NCI-H2171 (cell line): ENCODE measurements at places on chromosomes 13 and 19.

DNA sequence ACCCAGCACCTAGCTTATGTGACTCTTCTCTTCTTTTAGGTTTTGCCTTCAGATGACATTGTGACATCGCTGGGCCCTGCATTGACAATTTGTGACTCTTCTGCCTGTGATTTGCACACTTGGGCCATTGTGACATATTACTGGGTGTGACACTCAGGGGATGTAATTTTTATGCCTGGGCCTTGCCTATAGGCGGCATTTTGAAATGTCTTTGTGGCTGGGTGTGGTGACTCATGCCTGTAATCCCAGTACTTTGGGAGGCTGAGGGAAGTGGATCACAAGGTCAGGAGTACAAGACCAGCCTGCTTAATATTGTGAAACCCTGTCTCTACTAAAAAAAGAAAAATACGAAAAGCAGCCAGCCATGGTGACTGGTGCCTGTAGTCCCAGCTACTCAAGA lies 28.4 kb upstream of the ZNF681 start:
- DNase-seq = no peak

GRCh38 chr19:18432275-18433014 lies 5.5 kb downstream of the ISYNA1 start:
- no peak for DNase-seq

DNA sequence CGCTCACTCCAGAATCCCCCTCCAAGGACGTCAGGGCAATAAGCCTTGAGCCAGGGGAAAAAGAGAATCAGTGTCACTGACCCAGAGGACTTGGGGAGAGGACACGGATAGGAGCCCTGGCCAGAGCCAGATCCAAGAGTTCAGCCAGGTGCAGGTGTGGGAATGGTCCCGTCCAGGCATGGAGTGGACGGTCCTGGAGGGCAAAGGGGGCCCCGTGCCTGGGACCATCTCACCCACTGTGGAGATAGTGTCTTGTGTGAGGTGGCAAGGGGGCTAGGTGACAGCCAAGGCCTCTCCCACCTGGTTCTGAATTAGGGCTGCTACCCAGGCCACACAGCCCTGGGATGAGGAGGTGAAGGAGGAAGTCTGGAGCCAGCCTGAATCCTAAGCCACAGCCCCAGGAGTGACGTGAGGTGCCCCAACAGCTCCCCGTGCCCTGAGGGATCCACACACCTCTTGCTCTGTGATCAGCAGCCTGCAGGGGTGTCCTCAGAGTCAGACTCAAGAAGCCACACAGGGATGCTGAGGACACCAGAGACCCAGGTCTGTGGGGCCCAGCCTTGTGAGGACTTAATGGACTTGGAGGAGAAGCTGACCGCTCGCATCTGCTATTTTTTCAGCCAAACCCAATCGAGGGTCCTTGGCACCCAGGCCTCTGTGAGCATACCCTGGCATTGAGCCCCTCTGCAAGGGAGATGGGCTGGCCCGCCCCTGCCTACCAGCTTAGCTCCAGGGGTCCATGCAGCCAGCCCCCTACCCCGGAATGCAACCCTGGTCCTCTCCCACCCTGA lies 16.4 kb upstream of the ZNF14 start:
- DNase-seq = no peak

DNA sequence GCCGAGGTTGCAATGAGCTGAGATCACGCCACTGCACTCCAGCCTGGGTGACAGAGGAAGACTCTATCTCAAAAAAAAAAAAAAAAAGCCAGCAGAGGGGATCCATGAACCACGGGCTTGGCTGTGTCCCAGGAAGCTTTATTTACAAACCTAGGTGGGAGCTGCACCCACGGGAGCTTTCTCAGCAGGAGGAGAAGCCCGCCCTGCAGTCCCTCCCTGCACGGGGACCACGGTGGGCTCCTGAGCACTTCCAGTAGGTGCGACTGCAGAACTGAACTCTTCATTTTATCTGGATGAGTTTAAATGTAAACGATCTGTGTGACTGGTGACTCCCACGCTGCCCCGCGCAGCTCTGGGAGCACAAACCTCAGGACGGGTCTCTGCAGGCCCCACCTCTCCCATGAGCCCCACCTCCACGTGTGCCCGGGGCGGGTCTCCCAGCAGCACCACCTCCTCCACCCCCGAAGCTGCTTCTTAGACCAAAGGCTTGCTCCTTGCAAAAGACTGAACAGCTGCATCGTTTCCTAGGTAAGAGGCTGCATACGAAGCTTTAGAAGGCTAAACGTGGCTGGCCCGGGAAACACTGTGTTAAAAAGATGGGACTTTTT lies 66.4 kb downstream of the SPACA7 start:
- DNase-seq = no peak

DNA sequence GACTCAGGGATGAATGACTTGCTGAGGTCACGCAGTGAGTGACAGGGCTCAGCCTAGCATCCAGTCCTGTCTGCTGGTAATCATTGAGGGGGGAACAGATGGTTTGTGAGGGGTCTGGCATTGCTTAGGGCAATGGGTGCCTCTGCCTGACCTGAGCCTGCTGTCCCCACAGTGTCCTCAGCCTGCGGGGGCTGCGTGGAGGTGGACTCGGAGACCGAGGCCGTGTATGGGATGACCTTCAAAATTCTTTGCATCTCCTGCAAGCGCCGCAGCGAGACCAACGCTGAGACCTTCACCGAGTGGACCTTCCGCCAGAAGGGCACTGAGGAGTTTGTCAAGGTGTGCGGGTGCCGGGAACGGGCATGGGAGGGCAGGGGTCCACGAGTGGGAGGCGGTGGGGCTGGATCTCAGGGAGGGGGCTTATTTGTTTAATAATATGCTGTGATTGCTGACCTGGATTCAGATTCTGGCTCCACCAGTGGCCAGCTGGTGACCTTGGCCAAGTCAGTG lies 2.1 kb downstream of the SCN1B start:
- DNase-seq = no peak

- no peak for DNase-seq
Measured at GRCh38 chr13:44451126-44451525, 77.5 kb downstream of the SERP2 start.

DNA sequence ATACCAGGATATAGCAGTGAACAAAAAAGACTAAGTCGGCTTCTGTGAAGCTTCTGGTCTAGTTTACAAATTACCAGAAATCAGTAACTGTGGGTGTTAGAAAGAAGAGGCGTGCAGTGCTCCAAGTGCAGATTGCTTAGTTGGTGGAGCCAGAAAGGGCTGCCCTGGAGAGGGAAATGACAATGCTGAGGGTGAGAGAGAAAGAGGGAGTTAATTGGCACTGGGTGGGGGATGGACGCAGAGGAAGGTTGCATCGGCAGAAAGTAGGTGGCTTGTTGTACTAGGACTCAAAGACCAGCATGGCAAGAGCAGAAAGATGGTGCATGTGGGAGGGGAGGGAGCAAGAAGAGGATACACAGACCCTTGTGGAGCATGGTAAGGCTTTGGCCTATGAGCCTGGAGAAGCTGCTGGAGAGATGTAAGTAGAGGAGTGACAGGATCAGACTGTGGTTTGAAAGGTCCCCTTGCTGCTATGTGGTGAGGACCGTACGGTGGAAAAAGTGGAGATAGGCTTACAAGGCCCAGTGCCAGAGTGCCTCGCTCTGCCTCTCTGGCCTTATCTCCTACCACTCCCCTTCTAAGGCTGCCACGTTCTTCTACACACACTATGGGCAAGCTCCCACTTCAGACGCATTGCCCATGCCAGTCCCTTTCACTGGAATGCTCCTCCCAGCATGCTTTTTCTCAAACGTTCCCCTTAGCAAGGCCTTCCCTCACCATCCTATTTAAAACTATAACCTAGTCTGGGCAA lies 13.5 kb downstream of the SMG9 start:
- DNase-seq = no peak

- DNase-seq = no peak
Measured at GRCh38 chr13:108657519-108657918, 28.1 kb downstream of the MYO16 start.
